ENCODE measurements at places on chromosomes 16 and 17. TPM values are rescaled to one million over a fixed set of nuclear protein-coding genes. Genes with fewer than 3 reads are reported as not detected.

CHAD gene
- total RNA-seq: not detected

KRTAP4-2 gene
- not detected for total RNA-seq

AIPL1 gene
- total RNA-seq: not detected

GRCh38 chr17:48995974-48996721 is 1.0 kb upstream of the IGF2BP1 start:
- DNase-seq: no peak

- peak; percentile 60 for DNase-seq
Observed at GRCh38 chr17:50479522-50480141, 972 bp downstream of the RSAD1 start.

DNA sequence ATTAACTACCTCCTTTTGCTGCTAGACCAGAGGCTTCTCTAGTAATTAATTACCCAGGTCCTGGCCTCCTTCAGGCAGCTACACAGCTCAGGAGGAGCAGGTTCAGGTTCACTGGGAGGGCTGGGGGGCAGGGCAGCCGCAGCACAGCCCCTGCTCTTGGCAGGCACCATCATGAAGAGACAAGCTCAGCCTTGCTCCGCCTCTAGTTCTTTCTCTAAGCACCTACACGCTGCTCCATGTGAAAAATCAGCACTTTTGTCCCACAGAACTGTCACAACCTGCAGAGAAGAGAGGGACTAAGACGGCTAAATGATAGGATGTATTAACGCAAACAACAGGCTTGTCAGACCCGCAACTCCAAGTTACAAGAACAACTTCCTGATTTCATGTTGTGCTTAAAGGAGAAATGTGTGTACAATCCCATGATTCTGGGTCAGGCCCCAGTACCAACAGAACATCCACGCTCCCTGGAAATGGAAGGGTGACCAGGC is 53.4 kb downstream of the GRB2 start:
- no peak for DNase-seq

All from activated T-helper 2 cell treated with anti-CD3 and anti-CD28 coated beads, Interferon-gamma antibody, Interleukin-2, Interleukin-4, amounts not matched to agents 10 μg/mL and 5 μg/mL and 100 μg/mL, durations not matched to agents 14 hours and 24 hours and 36 hours (primary cell).